GM19239 (cell line): ENCODE measurements at places on chromosomes 4 and X.

DNA sequence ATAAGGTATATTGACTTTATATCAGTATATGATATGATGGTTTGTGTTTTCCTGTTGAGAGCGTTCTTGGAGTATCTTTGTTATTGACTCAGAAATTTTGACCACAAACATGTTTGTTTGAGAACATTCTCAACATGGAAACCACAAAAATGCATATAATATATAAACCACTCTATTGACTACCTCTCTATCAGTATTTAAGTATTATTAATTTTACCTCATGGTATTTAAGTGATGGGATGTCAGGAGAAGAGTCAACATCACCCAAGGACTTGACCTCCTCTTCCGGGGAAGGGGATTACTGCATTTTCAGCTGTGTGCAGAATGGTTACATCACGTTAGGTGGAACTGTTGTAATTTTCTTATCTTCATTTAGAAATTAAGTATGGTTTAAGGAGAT lies 54.3 kb upstream of the PUDP start:
- DNase-seq: no peak

DNA sequence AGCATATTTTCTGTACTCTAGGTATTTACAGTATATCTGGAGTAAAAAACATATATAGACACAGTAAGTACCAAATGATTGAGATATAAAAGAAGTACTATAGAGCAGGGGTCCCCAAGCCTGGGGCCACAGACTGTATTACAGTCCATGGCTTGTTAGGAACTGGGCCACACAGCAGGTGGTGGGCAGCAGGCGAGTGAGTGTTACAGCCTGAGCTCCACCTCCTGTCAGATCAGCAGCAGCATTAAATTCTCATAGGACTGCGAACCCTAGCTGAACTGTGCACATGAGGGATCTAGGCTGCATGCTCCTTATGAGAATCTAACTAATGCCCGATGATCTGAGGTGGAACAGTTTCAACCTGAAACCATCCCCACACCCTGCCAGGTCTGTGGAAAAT lies 300.7 kb downstream of the NR3C2 start:
- no peak for DNase-seq

GRCh38 chrX:150513544-150513943 lies 54.9 kb upstream of the MTM1 start:
- no peak for DNase-seq

- no peak for DNase-seq
These were observed 9.7 kb upstream of the GEMIN8 start for GRCh38 chrX:14039344-14039743.

- DNase-seq: no peak
These were observed 542 bp upstream of the KLF8 start for GRCh38 chrX:56231537-56232090.

DNA sequence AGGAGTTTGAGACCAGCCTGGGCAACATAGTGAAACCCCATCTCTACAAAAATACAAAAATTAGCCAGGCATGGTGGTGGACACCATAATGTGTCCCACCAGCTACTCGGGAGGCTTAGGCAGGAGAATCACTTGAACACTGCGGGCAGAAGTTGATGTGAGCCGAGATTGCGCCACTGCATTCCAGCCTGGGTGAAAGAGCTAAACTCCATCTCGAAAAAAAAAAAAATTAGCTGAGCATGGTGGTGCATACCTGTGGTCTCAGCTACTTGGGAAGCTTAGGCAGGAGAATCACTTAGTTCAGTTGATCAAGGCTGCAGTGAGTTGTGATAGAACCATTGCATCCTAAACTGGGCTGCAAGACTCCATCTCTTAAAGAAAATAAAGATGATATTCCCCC lies 91.2 kb downstream of the PLS3 start:
- DNase-seq: no peak

- no peak for DNase-seq
These were observed 609.5 kb upstream of the FAT1 start for GRCh38 chr4:187333151-187333550.

- no peak for DNase-seq
These were observed 16.0 kb upstream of the HPGD start for GRCh38 chr4:174538123-174538875.

- no peak for DNase-seq
These were observed 134.9 kb downstream of the CORIN start for GRCh38 chr4:47703008-47703407.

GRCh38 chrX:133068461-133068860 lies 28.4 kb downstream of the USP26 start:
- DNase-seq: no peak

DNA sequence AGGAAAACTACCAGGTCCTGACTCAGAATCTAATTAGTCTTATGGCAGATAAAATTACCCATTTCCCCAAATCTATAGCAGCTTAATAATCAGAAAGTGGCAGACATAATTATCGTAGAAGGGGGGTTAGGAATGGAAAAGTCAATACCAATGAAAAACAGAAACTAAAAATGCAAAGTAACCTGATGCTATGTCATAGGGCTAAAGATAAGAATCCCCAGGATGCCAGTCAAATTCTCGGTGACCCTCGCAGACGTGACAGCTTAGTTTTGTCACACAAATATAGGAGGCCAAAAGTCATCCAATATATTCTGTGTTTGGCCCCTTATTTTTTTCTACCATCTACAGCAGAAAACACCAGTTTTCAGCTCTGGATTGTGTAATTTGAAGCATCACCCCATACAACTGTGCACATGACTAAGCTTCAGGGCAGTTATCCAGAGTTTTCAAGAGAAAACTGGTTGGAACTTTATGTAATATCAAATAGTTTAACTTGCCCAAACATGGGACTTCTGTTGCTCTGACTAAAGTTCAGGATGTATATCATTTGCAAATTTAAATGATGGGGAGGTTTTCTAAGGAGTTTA lies 30.9 kb downstream of the RASSF6 start:
- no peak for DNase-seq

- no peak for DNase-seq
These were observed 195.7 kb upstream of the GK2 start for GRCh38 chr4:79603681-79604080.

DNA sequence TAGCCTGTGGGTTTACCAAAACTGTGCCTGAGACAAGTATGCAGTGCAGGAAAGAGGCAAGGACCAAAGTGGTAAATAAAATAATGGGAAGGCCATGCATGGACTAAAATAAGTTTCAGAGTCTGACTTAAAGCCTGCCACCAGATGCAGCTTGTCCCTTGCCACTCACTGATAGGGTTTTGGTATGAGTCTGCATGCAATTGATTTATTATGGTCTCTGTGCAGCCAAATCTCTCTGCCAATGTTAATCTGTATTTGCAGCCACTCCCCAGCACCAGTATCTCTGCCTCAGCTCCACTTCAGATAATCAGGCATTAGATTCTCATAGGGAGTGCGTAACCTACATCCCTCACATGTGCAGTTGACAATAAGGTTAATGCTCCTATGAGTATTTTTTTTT lies 5.5 kb upstream of the FGF2 start:
- DNase-seq: no peak
